ENCODE measurements at places on chromosomes 12 and 14. TPM values are rescaled to one million over a fixed set of nuclear protein-coding genes. Genes with fewer than 3 reads are reported as not detected.

DNA sequence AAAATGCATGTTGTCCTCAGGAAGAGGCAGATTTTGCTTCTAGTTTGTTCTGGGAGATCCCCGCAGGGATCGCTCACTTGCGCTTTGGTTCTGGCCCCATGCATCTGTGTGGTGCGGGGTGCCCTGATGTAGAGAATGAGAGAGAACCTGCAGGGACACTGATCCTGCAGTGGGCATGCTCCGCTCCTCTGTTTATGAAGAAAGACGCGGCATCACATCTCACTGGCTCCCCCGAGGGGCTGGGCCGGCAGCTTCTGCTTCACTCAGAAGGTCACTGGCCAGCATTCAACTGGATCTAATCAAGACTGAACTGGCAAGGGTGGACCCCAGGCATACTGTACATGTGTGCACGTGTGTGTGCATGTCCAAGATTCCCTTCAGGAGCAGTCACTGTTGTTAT is 164.2 kb downstream of the CALM1 start:
- DNase-seq, result no peak

DNA sequence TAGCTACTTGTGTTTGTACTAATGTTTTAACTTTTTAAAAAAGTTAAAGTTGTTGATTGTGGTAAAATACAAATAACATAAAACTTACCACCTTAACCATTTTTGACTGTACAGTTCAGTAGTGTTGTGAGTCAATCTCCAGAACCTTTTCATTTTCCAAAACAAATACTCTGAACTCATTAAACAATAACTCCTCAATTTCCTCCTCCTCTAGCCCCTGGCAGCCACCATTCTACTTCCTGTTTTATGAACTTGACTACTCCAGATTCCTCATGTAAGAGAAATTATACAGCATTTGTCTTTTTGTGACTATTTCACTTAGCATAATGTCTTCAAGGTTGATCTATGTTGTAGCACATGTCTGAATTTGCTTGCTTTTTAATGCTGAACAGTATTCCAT is 299.1 kb upstream of the AMIGO2 start:
- no peak for DNase-seq

DNA sequence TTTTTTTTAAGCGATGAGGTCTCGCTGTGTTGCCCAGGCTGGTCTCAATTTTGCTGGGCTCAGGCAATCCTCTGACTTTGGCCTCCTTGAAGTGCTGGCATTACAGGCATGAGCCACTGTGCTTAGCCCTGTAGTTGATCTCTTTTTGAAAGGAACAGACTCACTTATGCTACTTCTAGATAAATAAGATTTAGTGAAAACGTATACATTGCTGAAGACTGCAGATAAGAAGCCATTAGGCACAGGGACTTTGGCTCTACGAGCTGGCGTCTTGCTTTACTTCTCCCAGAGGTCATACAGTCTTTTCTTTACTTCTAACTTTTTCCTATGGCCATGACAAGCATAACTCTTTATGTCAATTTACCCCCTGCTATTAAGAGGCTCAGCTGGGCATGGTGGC is 9.4 kb downstream of the PTGR2 start:
- no peak for DNase-seq

DNA sequence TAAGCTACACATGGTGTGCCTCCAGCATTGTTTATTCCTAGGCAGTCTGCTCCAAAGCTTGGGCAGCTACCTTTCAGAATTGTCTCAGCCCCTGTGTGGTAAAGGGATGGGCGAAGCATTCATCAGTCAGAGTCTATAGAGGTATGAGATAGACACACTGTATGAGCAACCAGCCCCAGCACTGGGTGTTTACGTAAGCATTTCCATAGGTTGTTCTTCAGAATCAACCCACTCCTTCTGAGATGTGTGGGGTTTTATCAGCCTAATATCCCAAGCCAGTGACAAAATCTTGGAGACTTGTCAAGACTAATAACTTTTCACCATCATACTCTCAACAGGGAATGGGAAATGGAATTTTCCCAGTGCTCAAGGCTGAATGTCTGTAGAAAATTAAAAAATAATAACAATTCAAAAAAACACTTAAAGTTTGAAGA is 98.2 kb downstream of the BTG1 start:
- no peak for DNase-seq

DNA sequence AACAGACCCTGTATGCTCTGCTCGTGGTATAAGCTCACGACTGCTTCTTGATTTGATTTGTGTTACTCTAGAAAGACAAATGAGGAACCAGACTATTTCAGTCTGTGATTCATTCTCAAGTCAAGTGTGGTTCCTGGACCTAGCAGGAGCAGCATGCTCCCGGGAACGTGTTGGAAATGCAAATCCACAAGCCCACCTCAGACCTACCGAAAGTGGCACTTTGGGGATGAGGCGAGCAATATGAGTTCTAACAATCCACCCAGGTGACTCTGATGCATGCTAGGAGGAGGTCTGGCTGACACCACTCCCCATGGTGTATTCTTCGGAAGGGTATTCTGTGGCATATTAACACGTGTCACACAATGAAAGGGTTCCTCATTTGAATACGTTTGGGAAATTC is 59.5 kb upstream of the TMX1 start:
- no peak for DNase-seq

DNA sequence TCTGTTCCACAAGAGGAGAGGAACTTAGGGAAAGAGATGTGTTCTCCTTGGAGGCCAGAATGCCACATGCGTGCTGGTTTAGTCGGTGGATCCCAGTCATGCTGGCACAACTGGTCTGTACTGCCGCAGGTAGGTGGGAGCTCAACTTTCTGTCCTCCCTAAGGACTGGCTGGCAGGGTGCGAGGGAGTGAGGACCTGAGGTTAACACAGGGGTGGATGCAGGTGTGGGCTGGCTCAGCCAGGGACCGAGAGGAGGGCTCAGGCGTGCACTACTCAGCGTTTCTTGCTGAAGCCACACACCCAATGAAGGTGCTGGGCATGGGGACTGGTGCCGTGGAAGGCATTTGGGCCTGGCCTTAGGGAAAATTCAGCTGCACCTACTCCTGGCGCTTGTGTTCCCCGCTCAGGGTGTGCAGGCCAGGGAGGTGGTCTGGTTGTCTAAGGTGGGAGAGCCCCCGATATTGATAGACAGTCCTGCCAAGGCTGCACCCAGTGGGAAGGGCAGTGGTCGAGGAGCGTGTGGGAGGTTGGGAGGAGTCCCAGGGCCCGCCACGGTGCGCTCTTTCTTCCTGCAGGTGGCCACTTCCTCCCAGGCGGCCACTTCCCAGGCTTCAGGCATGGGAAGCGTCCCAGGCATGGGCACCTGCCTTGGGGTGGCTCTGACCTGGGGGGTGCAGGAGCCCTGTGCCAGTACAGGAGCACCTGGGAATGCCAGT is 138.4 kb downstream of the ADGRD1 start:
- DNase-seq, result no peak

DNA sequence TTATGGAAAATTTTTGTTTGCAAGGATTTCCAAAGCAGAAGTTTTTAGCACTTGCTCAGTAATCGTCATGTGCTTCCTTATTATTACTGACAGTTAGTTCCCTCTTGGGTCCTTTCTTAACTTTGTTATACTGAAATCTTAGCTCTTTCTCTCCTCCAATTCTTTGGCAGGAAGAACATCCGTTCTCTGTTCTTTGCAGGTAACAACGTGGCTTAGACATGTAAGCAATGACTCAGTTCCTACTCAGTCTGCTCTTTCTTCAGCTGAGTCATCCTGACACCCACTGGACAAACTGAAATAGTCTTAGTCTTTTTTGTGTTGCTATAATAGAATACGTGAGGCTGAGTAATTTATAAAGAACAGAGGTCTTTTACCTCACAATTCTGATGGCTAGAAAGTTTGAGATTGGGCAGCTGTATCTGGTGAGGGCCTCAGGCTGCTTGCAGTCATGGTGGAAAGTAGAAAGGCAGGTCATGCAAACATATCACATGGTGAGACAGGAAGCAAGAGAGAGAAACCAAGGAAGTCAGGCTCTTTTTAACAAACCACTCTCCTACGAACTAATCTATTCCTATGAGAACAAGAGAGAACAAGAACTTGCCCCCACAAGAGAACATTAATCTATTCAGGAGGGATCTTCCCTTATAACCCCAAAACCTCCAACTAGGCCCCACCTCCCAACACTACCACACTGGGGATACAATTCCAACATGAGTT is 49.2 kb downstream of the TESPA1 start:
- DNase-seq, result no peak

GRCh38 chr14:93986955-93987354 is 10.1 kb upstream of the CCDC197 start:
- DNase-seq, result no peak

DNA sequence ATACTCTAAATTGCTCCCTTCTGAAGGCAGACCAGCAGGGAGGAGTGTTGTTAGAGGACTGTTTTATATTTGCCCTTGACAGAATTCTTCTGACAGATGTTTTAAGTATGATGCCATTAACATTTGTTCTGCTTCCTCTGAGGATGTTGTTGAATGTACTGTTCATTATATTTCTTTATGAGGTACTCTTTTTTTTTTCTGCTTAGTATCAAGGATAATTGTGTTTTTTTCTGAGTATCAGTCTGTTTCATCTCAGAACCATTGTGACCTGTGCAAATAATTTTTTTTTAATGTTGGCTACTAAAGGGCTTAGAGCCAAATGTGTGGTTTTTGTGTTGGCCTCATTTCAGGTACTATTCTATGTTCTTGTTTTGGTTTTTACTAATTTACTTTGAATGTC is 10.6 kb downstream of the METAP2 start:
- no peak for DNase-seq

DNA sequence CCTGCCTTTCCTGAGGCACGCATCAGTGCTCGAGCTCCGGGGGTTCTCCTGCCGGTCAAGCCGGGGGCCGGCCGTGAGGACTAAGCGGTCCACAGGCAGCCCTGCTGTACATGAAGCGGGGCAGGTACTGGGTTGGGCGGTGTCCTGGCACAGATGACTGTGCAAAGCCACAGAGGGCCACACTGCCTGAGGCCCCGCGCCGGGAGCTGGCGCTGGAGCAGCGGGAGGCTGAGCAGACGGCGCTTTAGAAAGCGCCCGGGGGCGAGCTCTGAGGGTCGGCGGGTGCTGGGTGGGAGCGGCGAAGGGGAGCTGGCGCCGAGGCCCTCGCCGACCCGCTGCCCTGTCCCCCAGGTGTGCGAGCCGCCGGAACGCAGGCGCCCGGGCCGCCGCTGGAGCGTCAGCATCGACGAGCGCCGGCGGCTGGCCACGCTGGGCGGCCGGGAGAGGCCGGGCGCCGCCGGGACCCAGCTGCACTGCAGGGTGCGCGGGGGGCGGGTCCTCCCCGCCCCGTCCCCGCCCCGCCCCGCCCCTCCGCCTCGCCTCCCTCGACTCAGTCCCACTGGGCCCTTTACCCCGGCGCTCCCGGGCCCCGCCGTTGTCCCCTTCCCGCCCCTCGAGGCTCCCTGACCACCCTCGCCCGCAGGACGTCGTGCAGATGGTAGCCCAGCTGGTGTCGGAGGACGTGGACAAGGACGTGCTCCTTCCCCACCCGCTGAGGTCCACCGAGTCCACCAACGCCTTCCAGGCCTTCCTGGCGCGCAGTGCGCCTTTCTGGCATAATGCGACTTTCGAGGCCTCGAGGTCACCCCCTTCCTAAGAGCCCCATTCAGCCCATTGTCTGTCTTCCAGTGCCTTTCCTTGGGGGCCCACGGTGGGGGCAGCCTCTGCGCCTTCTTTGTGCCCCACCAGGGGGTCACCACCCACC is 8.3 kb upstream of the MTA1 start:
- DNase-seq, result no peak

Gene NUAK1
- 43.6 TPM for total RNA-seq

Gene SELPLG
- 1.2 TPM for total RNA-seq

Gene NELL2
- 554 TPM for total RNA-seq

Gene KLRF2
- not detected for total RNA-seq

Gene REP15
- total RNA-seq, result 0.82 TPM

Measured in cerebellum (tissue), 4 donors.